Left ventricle myocardium superior (tissue), 1 donor: ENCODE measurements at places on chromosomes 16 and 17. TPM values are rescaled to one million over a fixed set of nuclear protein-coding genes. Genes with fewer than 3 reads are reported as not detected.

Gene PRSS36
- total RNA-seq = 2.7 TPM

Gene USP6
- 0.15 TPM for total RNA-seq

Gene SNX20
- total RNA-seq = 0.72 TPM

Gene RPL38
- total RNA-seq = 724 TPM

Gene ELMO3
- 0.79 TPM for total RNA-seq

Gene APRT
- 40.9 TPM for total RNA-seq

Gene HBA2
- 37.2 TPM for total RNA-seq

Gene SLC52A1
- not detected for total RNA-seq

Gene KRT14
- not detected for total RNA-seq

Gene CKLF
- 9.1 TPM for total RNA-seq

Gene KRTAP1-1
- not detected for total RNA-seq

Gene TNFSF13
- 8.5 TPM for total RNA-seq

Gene ADAD2
- not detected for total RNA-seq

Gene ATP2C2
- not detected for total RNA-seq

Gene SEPTIN1
- total RNA-seq = 2.5 TPM

Gene FA2H
- total RNA-seq = 0.50 TPM

Gene PDIA2
- 2.6 TPM for total RNA-seq

Gene ITGB3
- 3.2 TPM for total RNA-seq
